Right atrium auricular region (tissue), 2 donors: ENCODE measurements at places on chromosomes 2 and 18. TPM values are rescaled to one million over a fixed set of nuclear protein-coding genes. Genes with fewer than 3 reads are reported as not detected.

- no peak overlapping the region for H3K27ac ChIP-seq
- no peaks in the 10 kb centered on the region for H3K36me3 ChIP-seq
- H3K27me3 ChIP-seq = no peaks in the 10 kb centered on the region
- H3K4me3 ChIP-seq = no peak overlapping the region
Observed at GRCh38 chr18:8933714-8934284, 168.7 kb upstream of the NDUFV2 start.

DNA sequence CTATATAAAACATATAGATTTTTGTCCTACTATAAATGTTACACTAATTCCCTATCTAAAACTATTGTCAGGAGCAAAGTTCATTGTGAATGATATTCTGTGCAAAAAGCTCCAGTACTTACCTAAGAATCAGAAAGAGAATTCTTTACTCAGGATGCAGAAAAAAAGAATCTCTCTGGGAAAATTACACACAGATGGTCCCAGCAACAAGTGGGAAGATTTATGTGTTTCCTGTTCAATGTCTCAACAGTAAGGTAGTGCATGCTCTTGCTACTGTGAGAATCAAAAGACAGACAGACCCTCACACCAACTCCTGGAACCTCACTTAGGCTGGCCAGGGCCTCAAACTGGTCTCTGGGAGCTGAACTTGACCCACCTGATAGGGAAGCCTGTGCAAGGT is 11.2 kb upstream of the NAPG start:
- no peak overlapping the region for H3K27ac ChIP-seq
- DNase-seq = no peak
- no peaks in the 10 kb centered on the region for H3K4me1 ChIP-seq
- no peak overlapping the region for H3K4me3 ChIP-seq
- no peaks in the 10 kb centered on the region for H3K27me3 ChIP-seq

GRCh38 chr2:212528106-212528856 is 10.3 kb downstream of the ERBB4 start:
- H3K36me3 ChIP-seq = no peaks in the 10 kb centered on the region
- no peaks in the 10 kb centered on the region for H3K27me3 ChIP-seq
- DNase-seq = no peak

DNA sequence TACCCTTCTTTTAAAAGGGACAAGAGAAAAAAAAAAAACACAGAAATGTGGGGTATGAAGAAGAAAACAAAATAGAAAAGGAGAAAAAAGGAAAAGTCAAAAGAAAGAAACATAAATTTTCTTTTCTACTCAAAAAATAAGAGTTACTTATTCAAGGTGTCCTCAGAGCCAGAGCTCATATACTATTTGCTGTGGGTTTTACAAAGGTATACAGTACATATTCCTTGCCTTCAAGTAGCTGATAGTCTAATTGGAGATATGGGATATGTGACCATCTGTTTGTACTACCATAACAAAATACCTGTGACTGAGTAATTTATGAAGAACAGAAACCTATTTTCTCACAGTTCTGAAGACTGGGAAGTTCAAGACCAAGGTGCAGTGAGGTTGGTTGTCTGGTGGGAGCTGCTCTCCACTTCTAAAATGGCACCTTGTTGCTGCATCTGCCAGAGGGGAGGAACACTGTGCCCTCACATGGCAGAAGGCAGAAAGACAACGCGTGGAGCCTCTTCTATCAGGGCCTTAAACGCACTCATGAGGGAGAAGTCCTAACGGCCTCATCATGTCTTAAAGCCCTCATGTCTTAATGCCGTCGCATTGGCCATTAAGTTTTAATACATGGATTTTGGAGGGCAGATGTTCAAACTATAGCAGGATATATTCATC is 33.9 kb downstream of the NBAS start:
- H3K4me3 ChIP-seq = no peak overlapping the region
- H3K36me3 ChIP-seq = no peaks in the 10 kb centered on the region
- H3K27ac ChIP-seq = no peak overlapping the region
- no peaks in the 10 kb centered on the region for H3K27me3 ChIP-seq
- no peak for DNase-seq

GRCh38 chr18:47929681-47930198 is 719 bp downstream of the SMAD2 start:
- no peaks in the 10 kb centered on the region for H3K27me3 ChIP-seq
- DNase-seq = no peak
- H3K4me1 ChIP-seq = peaks cover 48% of the 10 kb centered on the region
- no peaks in the 10 kb centered on the region for H3K36me3 ChIP-seq
- H3K4me3 ChIP-seq = peak overlapping the region; percentile 82

DNA sequence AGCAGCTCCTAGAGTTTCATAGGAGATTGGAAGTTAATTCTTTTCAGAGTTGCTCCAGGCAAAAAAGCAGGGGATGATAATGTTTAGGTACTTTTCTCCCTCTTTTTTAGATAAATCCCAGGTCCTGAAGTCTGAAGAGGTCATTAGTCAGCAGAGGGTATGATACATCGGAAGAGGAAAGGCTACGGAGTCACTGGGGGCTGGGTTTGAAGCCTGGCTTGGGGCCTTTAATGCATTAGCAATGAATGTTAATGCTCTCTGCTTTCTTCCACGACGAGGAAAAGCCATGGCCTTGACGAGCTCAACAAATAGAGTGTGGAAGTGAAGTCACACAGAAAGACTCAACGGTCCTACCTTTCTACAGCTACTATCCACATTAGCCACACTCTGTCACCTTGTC is 235.1 kb downstream of the NCKAP5 start:
- no peak overlapping the region for H3K4me3 ChIP-seq
- H3K27ac ChIP-seq = no peak overlapping the region
- H3K4me1 ChIP-seq = no peaks in the 10 kb centered on the region
- H3K27me3 ChIP-seq = no peaks in the 10 kb centered on the region

DNA sequence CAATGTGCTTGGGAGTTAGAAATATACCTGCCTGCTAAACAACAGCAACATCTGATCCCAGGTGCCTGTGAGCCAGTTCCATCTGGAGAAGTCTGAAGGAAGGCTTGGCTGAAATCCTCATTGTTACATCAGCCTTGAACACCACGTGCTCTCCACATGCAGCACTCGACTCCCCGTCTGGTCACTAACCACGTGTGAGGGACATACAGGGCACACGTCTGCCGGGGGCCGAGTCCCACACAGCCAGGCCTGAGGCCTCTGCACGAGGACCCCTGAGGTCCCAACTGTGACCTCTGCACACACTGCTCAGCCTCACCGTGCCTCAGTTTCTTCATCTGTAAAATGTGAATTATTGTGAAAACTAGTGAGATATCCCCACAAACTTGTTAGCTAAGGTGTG is 236.5 kb upstream of the SALL3 start:
- H3K4me1 ChIP-seq = no peaks in the 10 kb centered on the region
- H3K27ac ChIP-seq = no peak overlapping the region
- no peak overlapping the region for H3K4me3 ChIP-seq
- DNase-seq = no peak

- no peaks in the 10 kb centered on the region for H3K36me3 ChIP-seq
- DNase-seq = no peak
- H3K27ac ChIP-seq = no peak overlapping the region
- no peaks in the 10 kb centered on the region for H3K27me3 ChIP-seq
Observed at GRCh38 chr2:232308986-232309385, 69.6 kb upstream of the ALPP start.

- H3K36me3 ChIP-seq = no peaks in the 10 kb centered on the region
- no peaks in the 10 kb centered on the region for H3K4me1 ChIP-seq
- no peaks in the 10 kb centered on the region for H3K27me3 ChIP-seq
- H3K4me3 ChIP-seq = no peak overlapping the region
- no peak for DNase-seq
- H3K27ac ChIP-seq = no peak overlapping the region
Observed at GRCh38 chr18:10303171-10303570, 151.3 kb upstream of the APCDD1 start.

GRCh38 chr2:205704127-205704741 is 21.9 kb downstream of the NRP2 start:
- DNase-seq = no peak
- H3K4me1 ChIP-seq = peaks cover 89% of the 10 kb centered on the region
- no peak overlapping the region for H3K4me3 ChIP-seq
- no peak overlapping the region for H3K27ac ChIP-seq
- no peaks in the 10 kb centered on the region for H3K27me3 ChIP-seq
- H3K36me3 ChIP-seq = no peaks in the 10 kb centered on the region

DNA sequence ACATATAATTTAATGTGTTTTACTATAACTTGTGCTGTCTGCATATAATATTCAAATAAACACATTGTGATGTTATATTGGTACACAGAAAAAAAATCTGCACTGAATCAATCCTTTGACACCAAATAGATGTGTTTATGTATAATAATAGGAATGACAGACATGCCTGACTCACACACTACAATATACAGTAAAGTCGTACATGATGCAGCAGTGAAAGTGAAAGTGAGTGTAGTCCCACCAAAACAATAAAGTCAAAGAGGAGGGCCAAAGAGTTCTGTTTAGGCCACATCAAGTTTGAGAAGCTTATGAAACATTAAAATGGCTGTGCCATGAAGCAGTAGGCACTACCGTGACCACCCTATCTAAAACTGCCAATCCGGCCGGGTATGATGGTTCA is 8.2 kb upstream of the RBM44 start:
- no peak overlapping the region for H3K4me3 ChIP-seq
- no peaks in the 10 kb centered on the region for H3K4me1 ChIP-seq
- H3K27me3 ChIP-seq = no peaks in the 10 kb centered on the region

DNA sequence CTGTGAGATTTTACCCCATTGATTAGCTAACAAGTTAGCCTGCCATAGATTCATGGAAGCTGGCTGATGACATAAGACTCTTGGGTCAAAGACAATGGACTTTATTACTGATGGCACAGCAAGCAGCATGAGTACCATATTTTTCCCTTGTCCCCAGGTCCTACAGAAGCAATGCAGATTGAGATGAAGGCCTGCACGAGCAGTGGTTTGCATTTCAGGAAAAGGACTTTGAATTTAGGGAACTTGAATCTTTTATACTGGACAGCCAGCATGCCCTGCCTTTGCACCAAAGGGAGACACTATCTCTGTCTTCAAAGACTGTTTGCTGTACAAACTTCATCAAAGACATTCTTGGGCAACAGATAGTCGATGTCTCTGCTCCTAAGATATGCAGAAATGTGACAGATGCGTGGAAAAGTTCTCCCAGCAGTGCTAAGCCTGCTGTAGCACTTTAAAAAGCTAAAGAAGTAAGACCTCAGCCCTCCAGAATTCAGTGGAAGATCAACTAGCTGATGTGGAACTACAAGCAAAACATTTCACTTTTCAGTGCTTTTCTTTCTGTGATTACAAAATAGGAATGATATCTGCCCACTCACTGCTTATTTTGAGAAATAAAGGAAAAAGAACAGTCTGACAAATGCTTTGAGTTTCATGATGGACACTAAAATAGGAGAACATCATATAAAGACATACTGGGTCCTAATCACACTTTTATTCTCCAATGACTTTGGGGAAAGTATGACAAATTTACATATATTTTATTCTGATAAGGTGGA is 44.4 kb upstream of the TANK start:
- no peak overlapping the region for H3K27ac ChIP-seq
- H3K27me3 ChIP-seq = no peaks in the 10 kb centered on the region
- DNase-seq = no peak
- no peaks in the 10 kb centered on the region for H3K4me1 ChIP-seq
- no peaks in the 10 kb centered on the region for H3K36me3 ChIP-seq

DNA sequence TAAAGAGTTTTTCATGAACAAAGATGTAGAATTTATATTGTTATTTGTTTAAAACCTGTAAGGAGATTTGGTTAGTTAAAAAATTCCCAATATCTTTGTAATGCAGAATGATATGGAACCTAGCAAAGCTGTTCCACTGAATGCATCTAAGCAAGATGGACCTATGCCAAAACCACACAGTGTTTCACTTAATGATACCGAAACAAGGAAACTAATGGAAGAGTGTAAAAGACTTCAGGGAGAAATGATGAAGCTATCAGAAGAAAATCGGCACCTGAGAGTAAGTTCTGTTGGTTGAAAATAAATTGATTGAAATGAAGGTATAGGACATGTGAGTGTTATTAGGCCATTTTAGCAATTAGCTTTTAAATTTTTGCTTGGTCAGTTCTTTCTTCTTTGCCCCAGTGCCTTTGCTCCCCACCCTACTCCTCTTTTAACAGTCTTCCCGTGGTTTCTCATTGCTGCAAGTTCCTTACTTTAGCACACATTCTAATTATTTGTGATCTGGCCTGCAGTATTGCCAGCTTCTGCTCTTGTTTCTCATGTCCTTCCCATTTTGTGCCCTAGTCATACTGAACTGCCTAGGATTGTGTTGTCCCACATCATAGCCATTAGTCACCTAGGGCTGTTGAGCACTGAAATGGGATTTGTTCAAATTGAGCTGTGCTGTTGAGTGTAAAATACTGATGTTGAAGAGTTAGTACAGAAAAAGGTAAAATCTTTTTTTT is 36.6 kb downstream of the VAPA start:
- no peak for DNase-seq
- no peaks in the 10 kb centered on the region for H3K4me1 ChIP-seq
- H3K27me3 ChIP-seq = no peaks in the 10 kb centered on the region
- no peak overlapping the region for H3K27ac ChIP-seq
- no peak overlapping the region for H3K4me3 ChIP-seq
- H3K36me3 ChIP-seq = peaks cover 44% of the 10 kb centered on the region

GRCh38 chr2:128310094-128310716 is 8.5 kb downstream of the HS6ST1 start:
- H3K27me3 ChIP-seq = no peaks in the 10 kb centered on the region
- no peak overlapping the region for H3K27ac ChIP-seq
- no peak overlapping the region for H3K4me3 ChIP-seq
- peaks cover 55% of the 10 kb centered on the region for H3K4me1 ChIP-seq

GRCh38 chr2:239644011-239644410 is 243.2 kb upstream of the HDAC4 start:
- H3K4me1 ChIP-seq = no peaks in the 10 kb centered on the region
- no peak overlapping the region for H3K4me3 ChIP-seq
- no peak for DNase-seq
- H3K27ac ChIP-seq = no peak overlapping the region

GRCh38 chr2:77192811-77193289 is 329.3 kb downstream of the LRRTM4 start:
- H3K36me3 ChIP-seq = no peaks in the 10 kb centered on the region
- H3K4me3 ChIP-seq = no peak overlapping the region
- no peaks in the 10 kb centered on the region for H3K27me3 ChIP-seq
- H3K27ac ChIP-seq = no peak overlapping the region
- DNase-seq = no peak

- no peak overlapping the region for H3K27ac ChIP-seq
- no peaks in the 10 kb centered on the region for H3K4me1 ChIP-seq
- H3K27me3 ChIP-seq = no peaks in the 10 kb centered on the region
- DNase-seq = no peak
- no peaks in the 10 kb centered on the region for H3K36me3 ChIP-seq
Observed at GRCh38 chr2:53715568-53715967, 52.0 kb upstream of the CHAC2 start.

GRCh38 chr2:55948176-55948923 is 24.8 kb upstream of the EFEMP1 start:
- peak overlapping the region; percentile 8 for H3K27ac ChIP-seq
- no peaks in the 10 kb centered on the region for H3K36me3 ChIP-seq
- no peaks in the 10 kb centered on the region for H3K27me3 ChIP-seq
- no peak overlapping the region for H3K4me3 ChIP-seq
- DNase-seq = no peak

Gene ESPNL
- 2.0 TPM for total RNA-seq

Gene AMER3
- total RNA-seq = not detected

Gene SULT1C2
- 1.9 TPM for total RNA-seq

Gene DSC3
- 5.1 TPM for total RNA-seq

Gene KIF1A
- 41.8 TPM for total RNA-seq

Gene MTCL1
- total RNA-seq = 7.2 TPM

Gene CIB4
- not detected for total RNA-seq
